ENCODE measurements at places on chromosomes 6 and 20.

- peak; percentile 65 for DNase-seq
Observed at GRCh38 chr6:90350689-90351554, 54.3 kb upstream of the BACH2 start.

GRCh38 chr6:45388328-45388727 lies 10.6 kb upstream of the SUPT3H start:
- no peak for DNase-seq

GRCh38 chr6:78031228-78031627 lies 378.4 kb downstream of the MEI4 start:
- no peak for DNase-seq

DNA sequence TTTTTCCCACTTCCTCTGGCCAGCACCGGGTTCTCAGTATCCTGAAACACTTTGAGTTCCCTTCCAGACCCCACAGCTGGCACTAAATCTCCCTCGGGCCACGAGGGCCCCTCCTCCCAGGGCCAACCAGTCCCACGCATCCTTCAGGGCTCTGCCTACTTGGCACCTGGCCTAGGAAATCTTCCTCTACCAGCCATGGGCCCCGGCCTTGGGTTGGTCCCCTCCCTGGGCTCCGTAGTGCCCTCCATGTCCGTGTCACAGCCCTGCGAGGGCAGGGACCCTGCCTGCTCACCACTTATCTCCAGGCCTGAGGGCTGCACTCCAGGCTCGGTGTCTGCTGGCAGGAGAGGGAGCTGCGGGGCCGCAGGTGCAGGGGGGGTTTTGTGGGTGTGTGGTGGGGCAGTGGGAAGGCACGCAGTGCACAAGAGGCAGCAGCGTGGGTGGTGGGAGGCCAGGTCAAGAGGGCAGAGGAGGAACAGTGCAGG lies 48.8 kb upstream of the CDH22 start:
- DNase-seq, result no peak

DNA sequence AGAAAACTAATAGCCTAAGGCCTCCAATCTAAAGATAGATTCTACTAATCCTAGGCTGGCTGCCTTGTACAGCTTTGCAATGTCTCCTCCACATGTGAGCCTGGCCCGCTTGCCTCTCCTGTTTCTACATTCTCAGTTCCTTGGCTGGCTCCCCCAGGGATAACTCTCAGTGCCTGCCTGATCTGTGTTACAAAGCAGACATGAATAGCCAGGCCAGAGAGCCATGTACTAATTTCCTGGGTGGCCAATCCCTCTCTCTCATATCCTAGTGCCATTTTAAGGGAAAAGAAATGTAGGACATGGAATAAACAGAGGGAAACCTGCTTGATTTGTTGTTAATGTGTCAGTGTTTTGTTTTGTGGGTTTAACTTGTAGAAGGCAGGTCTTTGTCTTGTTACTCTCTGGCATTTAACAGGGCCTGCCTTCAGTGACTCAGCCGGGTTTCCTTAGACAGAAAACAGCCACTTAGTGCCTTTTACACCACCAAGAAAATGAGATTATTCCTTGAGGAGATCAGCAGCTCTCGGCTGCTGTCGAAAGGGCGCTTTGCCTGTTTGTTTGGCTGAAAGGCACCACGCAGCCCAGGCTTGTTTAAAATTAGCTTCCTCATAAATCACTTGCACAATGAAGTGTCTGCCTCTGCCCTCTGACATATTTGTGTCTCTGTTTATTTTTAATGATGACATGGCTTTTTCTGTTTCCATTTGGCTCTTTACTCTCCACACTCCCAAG lies 702.7 kb downstream of the MAFB start:
- DNase-seq, result no peak

- no peak for DNase-seq
Observed at GRCh38 chr6:156916130-156916801, 139.1 kb downstream of the ARID1B start.

- DNase-seq, result no peak
Observed at GRCh38 chr6:163759542-163759941, 345.0 kb downstream of the QKI start.

- no peak for DNase-seq
Observed at GRCh38 chr6:106674541-106675229, 45.3 kb downstream of the QRSL1 start.

DNA sequence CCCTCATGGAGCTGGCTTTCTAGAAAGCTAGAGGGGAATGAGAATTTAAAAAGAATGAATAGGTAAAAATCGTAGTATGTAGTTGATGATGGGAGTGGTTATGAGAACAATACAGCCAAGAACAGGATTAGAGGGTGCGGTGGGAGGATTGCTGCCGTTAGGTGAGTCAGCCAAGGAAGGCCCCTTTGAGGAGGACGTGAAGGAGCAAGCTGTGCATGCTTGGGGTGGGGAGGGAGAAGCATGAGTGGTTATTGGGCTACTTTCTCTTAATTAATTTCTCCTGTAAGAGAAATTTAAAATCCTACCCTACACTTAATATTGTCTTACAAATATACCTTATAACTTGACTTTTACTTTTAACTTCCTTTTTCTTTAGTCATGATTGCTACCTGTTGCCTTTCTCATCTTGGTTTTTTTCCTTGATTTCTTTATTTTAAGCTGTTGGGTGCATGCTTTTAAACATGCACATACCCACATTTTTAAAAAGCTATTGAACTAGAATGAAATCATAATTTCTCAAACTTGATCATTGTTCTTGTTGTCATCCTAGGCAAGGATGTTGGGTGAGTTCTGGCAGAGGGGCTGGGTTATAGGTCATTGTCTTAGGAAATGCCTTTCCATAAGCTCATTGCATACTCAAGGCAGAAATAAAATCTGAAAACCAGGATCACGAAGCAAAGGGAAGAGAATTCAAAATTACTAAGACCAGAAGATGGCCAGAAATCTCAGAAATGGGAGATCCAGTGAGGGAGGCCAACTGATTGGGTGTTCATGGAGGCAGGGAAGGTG lies 114.5 kb downstream of the TCP11 start:
- DNase-seq, result no peak

DNA sequence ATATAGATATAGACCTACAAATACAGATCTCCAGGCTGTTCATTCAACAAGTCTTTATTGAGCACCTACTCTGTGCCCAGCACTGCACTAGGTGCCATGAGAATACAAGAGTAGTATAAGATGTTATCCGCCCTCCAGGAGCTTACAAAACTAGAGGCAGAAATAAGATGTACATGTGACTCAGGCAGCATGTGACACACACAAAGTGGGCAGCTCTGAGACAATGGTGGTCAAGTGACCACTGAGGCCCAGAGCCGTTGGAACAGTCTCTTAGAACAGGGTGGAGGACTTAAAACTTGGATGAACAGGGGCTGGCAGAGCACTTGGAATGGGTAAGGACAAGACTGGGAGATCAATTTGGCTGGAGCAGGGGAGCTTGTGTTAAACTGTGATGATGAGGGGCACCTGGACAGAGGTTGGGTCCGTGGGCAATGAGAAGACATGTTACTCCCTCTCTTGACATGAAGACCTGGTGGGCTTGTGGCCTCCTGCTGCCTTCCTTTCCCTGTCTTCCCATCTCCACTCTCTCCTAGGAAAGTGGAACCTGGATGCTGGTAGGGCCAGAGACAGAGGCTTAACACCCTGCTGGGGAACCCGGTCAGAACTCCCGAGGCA lies 21.2 kb downstream of the TRIM15 start:
- DNase-seq, result no peak

DNA sequence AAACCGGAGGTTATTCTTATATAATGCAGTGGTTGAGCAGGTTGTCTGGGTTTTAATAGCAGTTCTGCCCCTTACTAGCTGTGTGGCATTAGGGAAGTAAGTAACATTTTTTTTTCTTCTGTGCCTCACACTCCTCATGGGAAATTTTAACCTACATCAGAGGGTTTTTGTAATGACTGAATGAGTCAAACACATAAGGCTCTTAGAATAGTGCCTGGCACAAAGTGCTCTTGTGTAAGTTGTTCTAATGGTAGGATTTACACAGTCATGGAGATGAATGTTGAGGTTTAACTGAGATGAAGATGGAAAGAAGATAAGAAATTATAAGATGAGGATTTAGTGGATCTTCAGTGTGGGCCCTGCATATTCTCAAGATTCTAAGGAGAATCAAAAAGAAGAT lies 68.4 kb upstream of the PHIP start:
- DNase-seq, result no peak

DNA sequence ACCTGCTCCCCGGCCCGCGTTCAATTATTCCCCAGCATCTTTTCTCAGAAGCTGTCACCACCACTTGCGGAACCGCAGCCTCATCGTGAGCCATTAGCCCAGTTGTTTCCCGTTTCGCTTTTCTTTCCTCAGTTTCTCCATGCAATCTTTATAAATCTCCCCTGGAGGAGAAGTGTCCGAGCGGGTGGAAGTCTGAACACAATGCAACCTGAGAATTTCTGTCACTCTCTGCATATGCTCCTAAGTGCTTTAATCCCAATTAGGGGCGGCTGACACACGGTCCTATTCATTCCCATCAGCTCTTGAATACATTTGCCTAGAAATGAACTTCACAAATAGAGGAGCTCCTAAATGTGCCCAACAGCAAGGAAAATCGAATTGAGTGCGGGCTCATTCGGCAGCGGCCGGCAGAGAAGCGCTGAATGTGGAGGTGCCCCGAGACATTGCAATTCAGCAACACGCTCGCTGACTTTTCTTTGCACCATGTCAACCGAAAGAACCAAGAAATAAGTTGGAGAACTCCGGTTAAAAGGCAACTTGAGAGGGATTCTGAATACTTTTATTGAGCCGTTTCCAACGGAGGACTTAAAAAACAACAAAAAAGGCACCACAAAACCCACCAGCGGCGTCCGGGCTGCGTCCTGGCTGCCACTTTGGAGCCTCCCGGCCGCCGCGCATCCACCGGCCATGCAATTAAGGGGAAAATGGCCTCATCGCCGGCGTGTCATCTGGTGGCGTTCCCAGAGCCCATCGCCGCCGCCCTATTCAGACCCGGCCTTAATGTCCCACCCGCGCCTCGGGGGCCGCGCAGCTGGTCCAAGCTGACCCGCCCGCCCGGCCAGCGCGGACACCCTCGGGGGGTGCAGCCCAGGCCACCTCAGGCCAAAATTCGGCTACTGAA lies 3.9 kb upstream of the PRDM13 start:
- no peak for DNase-seq

GRCh38 chr6:131286469-131287040 lies 151.3 kb downstream of the AKAP7 start:
- no peak for DNase-seq

- DNase-seq, result no peak
Observed at GRCh38 chr6:109304284-109305015, 77.8 kb downstream of the CD164 start.

DNA sequence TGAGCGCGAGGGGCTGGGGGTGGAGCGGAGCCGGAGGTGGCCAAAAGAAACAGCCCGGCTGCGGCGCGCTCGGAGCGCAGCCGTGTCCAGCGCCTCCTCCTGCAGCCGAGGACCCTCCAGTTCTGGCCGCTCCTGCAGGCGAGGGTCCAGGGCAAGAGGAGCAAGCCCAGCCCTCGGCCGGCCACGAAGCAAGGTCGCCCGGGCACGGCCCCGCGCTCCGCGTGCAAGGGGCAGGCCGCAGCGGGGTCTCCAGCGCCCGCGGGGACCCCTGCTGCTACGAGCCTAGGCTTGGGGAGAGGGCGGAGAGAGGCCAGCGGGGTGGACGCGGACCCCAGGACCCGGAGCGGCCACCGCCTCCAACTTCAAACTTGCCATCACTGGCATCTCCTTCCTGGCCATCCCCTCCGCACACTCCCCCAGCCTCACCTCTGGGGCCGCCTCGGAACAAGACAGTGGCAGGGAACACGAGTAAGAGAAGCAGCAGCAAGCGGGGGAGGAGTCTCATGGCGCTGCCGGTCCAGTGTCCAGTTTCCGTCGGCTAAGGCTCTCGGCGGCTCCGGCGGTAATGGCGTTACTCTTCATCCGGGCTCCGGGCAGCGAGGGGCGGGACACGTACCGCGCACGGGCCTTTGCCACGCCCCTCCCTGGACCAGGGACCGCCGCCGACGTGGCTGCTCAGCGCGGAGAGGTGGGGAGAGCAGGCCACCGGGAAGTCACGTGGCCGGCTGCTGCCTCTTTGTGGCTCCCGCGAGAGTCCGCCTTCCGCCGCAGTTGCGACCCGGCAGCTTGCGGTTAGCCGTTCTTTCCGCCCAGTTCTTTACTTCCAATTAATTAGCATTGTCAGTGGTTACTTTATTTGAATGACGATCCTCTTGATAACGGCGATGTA lies at the start of gene SSR1:
Gene SSR1, minus strand, starts transcription at position 584 of the 889 bp plus-strand sequence. Its CDS starts 79 bp downstream, at position 505.
- DNase-seq, result peak; percentile 93

- no peak for DNase-seq
Observed at GRCh38 chr6:36217188-36217587, 20.6 kb downstream of the BRPF3 start.

- DNase-seq, result no peak
Observed at GRCh38 chr20:50546729-50547314, 36.6 kb downstream of the PTPN1 start.

- no peak for DNase-seq
Observed at GRCh38 chr6:39339868-39340550, 17.5 kb upstream of the KCNK16 start.

DNA sequence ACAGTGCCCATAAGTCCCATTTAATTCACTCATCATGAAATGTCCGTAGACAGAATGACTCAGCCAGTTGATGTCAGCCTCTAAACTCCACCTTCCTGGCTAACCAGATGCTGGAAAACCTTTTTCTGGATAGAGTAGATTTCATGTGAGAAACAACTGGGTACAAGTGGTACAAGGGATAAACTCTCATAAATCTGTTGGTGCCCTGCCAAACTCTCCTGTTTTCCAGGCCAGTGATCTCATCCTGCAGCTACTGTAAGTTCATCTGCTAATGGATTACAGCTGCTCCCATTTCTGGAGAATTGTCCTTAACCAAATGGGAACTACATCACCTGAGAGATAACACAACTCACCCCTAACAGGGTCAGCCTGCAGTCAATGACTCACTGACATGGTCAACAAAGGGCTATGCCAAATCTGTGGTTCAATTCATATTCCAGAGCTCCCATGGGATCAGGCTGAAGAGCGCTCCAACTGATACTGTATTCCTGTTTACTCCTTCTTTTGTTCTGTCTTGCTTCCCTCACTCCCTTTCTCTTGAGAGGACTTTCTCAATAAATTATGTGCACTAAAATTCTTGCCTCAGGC lies 210.1 kb upstream of the HDDC2 start:
- DNase-seq, result no peak

GRCh38 chr6:7758456-7758855 lies 32.6 kb downstream of the BMP6 start:
- DNase-seq, result no peak

DNA sequence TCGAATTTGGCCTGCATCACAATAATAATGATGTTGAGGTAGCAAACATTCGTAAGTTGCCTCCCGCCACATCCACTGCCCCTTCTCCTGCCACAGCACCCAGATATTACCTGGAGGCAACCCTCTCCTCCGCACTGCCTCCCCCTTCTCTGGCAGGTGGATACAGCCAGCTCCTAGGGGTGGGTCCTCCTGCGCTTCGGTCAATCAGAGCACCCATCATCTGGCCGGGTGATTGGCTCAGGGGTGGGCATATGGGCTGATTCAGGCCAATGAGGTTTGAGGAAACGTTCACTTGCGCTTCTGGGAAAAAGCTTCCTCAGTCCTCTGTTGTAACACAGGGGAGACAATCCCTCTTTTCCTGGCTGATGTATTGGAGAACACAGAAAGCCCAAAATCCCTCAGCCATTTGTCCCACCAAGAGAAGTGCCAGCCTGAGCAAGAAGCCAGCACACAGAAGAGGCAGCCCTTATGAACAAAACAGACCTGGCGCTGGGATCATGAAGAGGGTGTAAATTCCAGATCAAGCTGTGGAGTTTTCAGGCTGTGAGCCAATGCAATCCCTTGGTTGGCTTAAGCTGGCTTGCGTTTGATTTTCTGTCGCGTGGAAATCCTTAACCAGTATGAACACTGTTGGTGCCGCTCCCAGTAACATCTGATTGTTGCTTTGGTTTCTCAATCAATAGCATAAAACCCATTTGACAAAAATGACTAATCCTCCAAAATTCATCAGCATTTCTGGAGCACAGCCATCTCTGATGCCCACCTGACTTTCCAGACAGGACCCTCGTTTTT lies 82.2 kb downstream of the PRDM1 start:
- DNase-seq, result no peak
